Daoy (cell line): ENCODE measurements at places on chromosomes 2 and 18.

DNA sequence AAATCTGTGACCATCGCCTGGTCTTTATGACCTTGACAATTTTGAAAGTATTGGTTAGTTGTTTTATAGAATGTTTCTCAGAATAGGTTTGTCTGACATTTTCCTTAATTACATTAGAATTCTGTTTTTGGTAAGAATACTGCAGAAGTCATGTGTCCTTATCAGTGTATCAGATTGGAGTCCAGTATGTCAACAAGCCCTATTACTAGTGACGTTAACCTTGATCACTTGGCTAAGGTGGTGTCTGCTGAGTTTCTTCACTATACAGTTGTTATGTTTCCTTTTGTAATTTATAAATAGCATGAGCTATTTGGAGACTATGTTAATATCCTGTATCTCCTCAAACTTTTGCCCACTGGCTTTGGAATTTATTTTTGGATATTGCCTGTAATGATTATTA, 10.8 kb upstream of the IL36G start:
- DNase-seq: no peak

GRCh38 chr2:15133461-15133860, 427.7 kb downstream of the NBAS start:
- DNase-seq: no peak

DNA sequence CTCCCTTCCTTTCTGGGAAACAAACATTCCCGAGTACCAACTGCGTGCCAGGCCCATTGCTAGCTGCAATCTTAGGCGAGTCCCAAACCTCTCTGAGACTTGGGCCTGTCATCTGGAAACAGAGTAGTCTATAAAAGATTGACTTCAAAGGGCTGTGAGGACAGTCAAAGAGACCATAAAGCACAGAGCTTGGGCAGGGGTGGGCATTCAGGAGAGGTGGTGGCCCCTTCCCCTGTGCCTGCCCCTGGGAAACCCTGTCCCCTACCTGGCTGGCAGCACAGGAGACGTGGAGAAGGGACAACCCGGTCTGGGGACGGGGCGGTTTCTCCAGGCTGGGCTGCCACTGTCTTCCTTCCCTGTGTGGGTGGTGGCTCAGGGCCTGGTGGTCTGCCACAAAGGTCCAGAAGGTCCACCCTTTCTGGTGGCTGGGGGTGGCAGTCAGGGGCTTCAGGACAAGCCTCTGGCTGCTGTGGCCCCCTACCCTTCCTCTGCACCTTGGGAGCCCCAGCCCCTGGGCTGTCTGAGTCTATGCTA, 33.9 kb upstream of the FOSL2 start:
- no peak for DNase-seq

GRCh38 chr2:241913703-241914102, 44.2 kb downstream of the RTP5 start:
- DNase-seq: no peak

DNA sequence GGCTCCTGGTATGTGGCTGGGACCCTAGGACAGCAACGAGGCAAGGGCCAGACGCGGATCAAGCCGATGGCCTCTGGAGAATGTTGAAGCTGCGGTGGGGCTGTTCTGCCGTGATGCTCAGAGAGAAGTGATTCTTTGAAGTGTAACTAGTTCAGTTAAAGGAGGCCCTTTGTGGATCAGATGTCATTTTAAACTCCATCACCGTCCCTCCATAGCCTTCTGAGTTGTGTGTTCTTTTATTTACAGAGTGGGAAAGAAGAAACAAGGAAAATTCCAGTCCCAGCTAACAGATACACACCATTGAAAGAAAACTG, 403 bp downstream of the PNO1 start:
- no peak for DNase-seq

GRCh38 chr2:181407171-181407570, 50.0 kb upstream of the ITGA4 start:
- no peak for DNase-seq
